ENCODE measurements at places on chromosomes 13 and 19.

DNA sequence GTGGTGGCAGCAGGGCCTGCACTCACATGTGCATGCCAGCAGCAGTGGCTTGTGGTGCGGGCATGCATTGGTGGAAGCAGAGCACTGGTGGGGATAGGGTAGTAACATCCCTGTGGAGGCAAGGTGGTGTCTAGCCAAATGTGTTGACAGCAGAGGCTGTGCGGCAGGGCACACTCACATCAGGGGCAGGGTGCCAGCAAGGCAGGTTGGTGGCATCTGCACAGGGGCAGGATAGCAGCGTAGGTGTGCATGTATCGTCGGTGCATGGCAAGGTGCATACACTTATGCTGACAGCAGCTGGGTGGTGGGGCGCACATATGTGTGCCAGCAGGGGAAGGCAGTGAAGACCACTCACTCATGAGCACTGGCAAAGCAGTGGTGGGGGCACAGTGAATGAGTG, 211.5 kb upstream of the CSNK1A1L start:
- no peak for DNase-seq

GRCh38 chr19:33449799-33450198, 71.8 kb downstream of the PEPD start:
- DNase-seq = no peak

DNA sequence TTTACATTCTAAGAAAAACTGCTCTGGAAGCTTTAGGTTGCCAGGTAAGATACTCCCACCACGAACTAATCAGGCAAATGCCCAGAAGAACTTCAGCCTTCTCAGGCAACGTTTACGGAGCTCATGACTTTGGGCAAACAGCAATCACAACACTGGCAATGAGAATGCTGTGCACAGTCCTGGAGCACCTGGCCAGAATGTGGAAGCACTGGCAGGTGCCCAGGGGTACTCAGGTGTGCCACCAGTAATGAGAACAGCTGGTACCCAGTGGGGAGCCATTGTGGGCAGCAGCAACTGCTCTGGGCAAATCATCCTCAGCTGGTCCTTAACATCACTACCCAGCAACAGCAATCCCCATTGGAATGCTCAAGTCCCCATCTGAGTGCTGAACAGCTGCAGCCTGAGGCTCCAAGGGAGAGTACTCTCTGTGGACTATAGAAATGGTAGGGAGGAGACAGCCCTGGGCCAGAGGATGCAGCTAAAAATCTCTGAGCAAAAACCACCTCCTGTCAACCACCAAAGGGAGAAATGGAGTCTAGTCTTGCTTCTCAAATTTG, 210.0 kb downstream of the FOXO1 start:
- DNase-seq = no peak

DNA sequence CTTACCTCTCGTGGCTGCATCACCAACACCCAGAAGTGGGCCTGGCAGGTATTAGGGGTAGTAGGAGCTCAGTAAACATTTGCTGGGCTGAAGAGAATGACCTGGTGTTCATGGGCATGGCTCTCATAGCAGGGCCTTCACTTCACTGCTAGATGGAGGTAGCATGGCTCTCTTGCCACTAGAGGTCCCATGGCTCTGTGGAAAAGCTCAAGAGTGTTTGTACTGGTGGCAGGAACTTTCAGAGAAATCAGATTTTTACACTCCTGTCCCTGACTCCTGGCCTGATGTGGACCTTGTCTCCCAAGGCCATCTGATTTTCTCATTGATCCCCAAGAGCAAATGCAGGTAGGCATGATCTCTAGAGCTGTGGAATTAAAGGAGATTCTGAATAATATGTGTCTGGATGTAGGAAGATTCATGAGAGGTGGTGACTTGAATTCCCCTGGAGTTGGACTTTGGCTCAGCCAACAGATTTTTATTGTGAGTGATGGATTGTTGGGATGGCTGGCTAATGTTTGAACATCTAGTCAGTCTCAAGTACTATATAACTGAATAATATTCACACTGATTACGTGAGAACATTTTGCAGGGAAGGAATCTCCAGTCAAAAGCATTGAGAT, 5.7 kb downstream of the ZNF574 start:
- DNase-seq = peak; percentile 14

DNA sequence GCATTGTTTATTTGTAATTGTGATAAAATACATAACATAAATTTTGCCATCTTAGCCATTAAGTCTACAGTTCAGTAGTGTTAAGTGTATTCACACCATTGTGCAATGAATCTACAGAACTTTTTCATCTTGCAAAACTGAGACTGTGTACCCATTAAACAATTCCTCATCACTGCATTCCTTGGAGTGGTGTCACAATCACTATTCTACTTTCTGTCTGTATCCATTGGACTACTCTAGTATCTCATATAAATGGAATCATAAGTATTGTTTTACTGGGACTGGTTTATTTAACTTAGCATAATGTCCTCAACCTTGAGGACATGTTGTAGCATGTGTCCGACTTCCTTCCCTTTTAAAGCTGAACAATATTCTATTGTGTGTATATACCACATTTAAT, 36.8 kb downstream of the UFM1 start:
- DNase-seq = no peak

GRCh38 chr13:40402931-40403431, 263.5 kb downstream of the FOXO1 start:
- no peak for DNase-seq

DNA sequence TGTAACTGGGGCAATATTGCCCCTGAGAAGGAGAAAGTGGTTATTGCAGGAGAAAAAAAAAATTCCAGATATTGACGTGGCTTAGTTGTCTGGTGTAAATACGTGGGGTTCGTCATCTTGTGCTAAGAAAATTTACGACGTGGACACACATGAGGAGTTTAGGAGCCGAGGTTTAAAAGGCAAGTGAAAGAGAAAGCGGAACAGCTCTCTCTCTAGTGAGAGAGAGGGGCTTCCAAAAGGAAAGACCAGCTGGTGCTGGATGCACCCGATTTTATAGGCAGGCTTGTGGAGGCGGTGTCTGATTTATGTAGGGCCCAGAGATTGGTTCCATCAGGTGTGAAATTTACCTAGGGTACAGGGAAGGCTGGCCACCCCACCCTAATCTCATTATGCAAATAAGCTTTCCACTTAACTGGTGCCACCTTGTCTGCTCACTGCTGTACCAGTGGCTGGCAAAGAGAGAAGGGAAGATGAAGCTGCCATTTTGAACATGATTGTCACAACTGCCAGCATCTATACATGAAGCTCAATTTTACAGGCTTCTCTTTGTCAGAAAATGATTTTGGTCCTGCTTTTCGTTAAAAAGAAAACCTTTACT, 845.1 kb downstream of the DACH1 start:
- DNase-seq = no peak

DNA sequence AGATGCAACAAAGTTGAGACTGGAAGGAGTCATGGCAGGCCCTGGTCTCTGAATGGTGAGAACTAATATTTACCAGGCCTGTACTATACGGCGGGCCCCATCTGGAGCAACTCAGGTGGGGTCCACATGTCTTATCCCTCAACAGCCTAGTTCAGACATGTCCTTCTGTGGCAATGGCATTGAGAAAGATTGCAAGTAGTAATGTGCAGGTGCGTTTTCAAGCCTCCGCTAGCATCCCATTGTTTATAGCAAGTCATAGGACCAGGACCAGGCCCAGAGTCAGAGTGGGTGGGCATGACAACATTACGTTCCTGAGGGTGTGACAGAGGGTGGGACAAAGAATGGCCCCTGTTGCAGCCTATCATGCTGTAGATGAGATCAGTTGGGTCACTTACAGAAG, 541.1 kb downstream of the EFNB2 start:
- DNase-seq = no peak

DNA sequence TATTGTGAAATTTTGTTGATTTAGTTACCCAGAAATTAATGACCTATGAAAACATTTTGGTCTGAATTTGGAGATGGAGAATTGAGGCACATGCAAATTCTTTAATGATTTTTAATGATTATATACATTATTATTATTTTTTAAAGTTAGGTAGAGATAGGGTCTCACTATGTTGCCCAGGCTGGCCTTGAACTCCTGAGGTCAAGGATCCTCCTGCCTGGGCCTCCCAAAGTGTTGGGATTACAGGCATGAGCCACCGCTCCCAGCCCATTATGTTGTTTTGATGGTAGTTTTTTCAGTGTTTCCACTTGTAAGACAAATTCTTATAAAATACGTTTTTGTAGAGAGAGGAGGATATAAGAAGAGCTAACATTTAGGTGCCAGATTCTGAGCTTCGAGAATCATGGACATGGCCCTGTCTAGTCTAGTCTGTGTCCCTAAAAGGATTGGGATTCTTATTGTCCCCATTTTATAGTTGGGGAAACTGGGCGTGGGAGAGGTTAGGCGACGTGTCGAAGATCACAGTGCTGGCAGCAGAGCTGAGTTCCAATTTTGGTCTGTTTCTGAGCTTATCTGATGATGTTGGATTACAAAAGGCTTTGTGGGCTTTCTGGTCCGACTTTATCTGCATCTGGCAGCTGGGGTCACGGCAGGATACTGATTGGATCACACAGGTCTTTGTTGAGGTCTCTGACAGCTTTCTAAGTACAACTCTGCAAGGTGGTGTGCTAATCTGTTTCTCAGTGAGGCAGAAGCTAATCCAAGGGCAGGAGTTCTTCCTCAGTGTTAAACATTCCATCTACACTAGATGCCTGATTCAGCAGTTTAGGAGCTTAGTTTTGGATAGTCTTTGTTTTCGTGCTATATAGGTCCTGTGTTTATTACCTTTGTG, 7.5 kb upstream of the WDR88 start:
- no peak for DNase-seq

DNA sequence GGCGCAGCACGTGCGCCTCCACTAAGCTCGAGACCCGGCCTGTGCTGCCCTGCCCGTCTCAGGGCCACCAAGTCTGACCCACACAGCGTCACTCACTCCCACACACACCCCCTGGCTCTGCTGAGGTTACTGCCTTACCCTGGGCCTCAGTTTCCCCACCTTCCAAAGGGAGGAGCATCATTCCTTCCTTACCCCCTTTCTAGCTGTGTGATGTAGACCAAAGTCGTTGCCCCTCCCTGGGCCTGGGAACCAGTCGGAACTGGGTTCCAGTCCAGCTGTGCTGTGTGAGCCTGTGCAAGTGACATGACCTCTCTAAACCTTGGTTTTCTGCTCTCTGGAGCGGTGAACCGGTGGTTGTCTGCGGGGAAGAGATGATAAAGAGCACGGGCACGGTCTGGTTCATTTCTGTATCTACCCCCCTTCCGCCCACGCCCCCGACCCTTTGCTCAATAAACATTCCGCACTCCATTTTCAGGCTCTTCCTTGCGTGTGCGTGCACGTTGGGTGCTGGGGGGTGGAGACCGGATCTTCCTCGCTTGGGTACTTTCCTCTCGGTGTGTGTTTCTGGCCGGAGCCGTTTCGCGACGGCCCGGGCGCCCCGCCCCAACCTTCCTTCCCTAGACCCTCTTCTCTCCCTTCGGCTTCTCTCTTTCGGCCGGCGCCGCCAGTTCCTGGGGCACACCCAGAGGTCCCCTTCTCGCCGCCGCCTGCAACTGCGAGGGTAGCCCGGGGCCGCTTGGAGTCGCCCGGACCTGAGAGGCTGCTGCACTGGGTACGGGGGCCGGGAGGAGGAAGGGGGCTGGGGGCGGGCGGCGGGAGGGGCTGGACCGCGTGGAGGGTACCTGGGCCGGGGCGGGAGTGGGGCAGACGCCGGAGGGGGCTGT, at the start of gene ZNF581:
Gene ZNF581, plus strand, starts transcription at position 647 of the 884 bp plus-strand sequence. CDS start 923 bp downstream, outside the sequence.
- peak; percentile 81 for DNase-seq
